ENCODE measurements at places on chromosomes 6 and 20.

- DNase-seq, result no peak
Measured at GRCh38 chr6:147222160-147222838, 18.1 kb downstream of the STXBP5 start.

DNA sequence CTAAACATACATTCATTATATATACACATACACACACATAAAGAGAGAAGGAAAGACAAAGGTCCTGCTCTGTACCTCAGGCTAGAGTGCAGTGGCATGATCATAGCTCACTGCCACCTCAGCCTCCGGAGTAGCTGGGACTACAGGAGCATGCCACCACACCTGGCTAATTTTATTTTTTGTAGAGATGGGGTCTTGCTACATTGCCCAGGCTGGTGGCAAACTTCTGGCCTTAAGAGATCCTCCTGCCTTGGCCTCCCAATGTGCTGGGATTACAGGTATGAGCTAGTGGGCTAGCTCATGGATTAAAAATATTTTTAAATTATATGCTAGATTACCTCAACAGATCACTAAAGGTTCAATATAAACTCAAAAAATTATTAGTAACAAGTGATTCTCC, 30.3 kb downstream of the NUDT3 start:
- DNase-seq, result no peak

- no peak for DNase-seq
Measured at GRCh38 chr20:53223626-53224172, 251.5 kb downstream of the TSHZ2 start.

DNA sequence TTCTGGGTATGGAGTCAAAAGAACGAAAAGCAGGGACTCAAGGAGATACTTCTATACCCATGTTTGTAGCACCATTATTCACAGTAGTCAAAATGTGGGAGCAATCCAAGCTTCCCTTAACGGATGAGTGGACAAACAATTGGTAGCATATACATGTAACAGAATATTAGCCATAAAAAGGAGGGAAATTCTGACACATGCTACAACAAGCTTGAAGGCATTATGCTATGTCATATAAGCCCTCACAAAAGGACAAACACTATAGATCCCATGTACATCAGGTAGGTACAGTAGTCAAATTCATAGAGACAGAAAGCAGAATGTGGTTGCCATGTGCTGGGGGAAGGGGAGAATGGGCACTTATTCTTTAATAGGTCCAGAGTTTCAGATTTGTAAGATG, 37.6 kb downstream of the CDK19 start:
- no peak for DNase-seq

DNA sequence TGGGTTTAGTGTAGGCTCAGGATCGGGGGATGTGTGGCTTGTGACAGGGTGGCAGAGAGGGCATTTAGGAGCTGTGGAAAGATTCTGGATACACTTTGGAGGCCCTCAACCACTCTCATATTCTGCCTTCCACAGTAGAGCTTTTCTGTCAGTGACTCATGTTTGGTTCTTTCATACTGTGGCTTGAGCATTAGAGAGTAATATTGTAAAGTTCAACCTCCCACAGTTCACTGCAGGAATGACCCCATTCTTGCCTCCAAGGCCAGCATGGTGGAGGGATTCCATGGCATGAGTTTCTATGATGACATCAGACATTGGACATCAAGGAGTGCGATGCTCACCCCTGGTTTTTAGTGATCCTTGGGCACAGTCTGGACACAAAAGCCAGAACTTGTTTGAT, 50.9 kb downstream of the DTD1 start:
- DNase-seq, result no peak

GRCh38 chr20:64062276-64062595, 762 bp upstream of the TCEA2 start:
- no peak for DNase-seq

GRCh38 chr6:163354761-163355425, 59.6 kb upstream of the QKI start:
- DNase-seq, result no peak

DNA sequence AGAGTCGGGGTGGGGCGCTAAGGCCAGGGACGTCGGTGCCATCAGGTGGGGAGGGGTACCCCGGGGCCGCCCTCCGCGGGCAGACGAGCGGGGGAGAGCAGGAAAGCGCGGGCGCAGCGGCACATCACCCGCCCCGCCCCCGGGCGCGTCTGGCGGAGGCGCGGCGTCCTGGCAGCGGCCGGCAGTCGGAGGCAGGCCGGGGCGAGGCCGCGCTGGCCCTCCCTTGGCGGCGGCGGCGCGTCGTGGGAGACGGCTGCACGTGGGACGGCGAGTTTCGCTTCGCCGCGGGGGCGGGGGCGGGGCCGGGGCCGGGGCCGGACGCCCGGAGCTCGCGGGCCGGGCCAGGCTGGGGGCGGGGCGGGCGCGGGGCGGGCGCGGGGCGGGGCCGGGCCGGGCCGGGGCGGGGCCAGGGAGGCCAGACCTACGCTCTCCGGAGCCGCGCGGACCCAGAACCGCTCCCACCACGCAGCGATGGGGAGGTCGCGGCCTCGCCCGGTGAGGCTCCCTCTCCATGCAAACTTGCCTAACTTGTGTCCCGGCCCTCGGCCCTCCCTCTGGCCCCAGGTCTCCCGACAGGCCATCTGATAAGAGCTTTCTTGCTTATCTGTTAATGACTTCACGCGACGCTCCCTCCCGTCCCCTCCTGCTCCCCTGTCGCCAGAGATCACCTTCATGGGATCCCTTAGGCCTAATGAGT, 12.5 kb downstream of the ITPR3 start:
- DNase-seq, result peak; percentile 69

- no peak for DNase-seq
Measured at GRCh38 chr6:19943042-19943441, 105.9 kb downstream of the ID4 start.

GRCh38 chr6:1796706-1797529, 187.2 kb downstream of the FOXC1 start:
- no peak for DNase-seq

DNA sequence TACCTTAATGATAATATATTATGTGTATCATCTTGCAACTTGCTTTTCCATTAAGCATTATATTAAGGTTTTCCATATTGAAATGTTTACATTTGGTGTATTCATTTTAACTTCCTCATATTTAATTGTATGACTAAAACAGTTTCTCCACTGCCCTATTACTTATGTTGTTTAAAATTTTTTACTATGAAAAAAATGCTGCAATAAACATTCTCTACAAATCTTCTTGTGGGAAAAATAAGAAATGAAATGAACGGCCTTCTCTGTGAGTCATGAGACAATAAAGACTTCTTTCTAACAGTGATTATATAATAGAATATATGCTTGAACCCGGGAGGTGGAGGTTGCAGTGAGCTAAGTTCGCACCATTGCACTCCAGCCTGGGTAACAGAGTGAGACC, 25.5 kb downstream of the FASTKD5 start:
- no peak for DNase-seq

DNA sequence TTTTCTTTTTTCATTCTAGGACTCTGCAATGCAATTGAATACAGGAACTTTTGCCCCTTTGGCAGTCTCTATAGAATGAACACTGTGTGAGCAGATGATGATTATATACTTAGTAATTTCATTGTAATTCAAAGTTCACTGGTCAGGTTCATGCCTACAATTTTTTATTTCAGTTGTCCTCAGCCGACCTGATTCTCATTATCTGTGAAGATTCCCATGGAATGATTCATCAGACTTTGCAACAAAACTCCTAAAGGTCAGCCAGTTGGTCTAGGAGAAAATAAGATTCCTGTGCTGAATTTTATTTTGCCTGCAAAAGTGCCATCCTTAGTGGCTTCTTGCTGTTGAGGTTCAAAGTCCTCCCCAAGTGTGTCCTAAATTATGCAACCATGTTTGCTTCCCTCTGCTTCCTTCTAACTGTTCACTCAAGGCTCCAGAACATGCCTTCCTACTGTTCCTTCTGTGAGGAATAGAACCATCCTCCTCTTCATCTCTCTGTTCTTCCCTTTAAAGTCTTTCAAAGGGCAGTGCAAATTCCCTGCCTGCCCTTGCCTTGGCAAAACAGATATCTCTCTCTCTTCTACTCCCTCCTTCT, 194.2 kb upstream of the CNR1 start:
- DNase-seq, result no peak

- DNase-seq, result no peak
Measured at GRCh38 chr6:20571261-20571660, 37.0 kb downstream of the CDKAL1 start.

DNA sequence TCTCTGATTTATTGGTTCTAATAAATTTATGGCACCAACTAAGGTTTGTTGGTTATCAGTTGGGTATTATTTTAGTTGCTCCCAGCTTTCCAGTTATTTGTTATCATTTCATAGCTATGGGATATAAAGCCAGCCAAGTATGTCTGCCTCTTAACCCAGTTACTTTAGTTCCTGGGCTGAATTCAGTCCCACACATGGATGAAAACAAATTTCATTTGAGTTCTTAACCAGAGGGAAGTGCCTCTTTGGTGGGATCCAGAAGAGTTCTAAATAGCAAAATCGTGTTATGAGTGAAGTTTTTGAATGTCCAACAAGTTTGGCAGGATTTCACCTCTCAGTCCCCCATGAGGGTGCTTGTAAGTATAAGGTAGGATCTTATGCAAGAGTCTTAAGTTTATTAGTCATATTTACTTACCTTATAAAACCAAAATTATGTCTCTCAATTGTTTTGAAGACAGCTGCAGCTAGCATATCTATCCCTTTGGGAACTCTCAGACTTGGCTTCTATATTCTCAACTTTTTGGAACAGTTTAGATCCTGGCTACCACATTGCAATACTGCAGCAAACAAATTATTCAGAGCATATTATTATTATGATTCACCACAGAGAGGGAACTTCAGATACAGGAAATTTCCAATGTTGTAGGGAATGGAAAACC, 683.6 kb downstream of the BCKDHB start:
- no peak for DNase-seq

DNA sequence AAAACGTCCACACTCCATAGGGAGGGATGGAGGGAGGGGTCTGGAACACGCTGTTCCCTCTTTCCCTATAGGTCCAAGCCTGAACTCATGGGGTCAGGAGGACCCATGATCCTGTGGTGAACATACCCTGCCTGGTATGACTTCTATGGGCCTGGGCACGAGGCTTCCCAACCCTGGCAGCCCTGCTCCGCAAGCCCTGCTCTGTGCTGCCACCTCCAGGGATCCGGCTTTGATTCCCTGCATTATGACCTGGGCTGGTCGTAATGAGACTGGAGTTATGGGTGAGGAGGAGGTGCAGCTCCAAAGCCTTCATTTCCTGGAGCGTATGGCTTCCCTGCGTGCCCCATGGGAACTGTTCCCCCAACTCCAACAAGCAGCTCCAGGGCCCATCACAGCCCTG, 54.9 kb downstream of the CDH22 start:
- DNase-seq, result peak; percentile 66

GRCh38 chr6:82216549-82216948, 31.0 kb downstream of the IBTK start:
- DNase-seq, result no peak

- DNase-seq, result peak; percentile 84
Measured at GRCh38 chr6:41318654-41319565, 16.5 kb upstream of the NCR2 start.

DNA sequence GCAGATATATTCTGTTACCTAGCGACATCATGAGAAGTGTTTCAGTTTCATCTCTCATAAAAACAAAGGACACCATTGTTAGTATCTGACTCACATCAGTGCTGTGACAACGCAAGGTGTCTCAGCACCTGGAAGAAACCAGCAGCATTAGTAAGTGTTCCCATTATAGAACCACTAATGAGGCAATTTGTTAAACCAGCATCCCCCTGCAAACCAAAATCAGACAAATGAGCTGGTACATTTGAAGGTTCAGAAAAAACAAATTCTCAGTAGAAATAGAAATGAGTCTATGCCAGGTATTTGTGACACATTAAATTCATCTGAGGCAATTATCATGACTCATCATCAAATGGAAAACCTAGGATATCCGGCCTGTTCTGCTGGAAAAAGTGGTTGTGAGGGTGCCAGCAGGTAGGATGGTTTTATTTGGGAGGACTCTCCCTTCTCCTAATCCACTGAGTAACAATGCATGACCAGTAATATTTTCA, 151.7 kb downstream of the TMEM200A start:
- no peak for DNase-seq

- DNase-seq, result no peak
Measured at GRCh38 chr6:31422587-31422986, 19.2 kb downstream of the MICA start.

DNA sequence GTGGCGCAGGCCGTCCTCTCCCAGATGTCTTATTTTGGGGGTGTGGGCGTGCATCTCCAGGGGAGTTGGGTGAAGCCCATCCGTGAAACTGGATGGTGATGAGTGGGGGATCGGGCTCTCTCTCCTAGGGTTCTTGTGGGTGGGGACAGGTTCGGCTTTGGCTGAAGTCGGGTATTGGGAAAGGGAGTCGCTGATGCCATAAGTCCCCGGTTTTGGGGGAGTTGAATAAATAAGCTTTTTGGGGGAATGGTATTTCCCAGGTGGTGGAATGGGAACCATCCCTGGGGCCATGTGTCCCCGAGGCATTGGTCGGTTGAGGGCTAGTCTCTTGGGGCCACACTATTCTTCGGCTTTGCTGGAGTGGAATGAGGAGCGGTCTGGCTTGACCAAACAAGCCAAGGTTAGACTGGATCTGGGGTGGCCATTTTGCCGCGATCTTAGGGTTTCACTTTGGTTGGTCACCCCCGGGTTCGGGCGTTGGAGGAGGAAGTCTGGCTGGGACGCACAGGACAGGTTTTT, 481 bp downstream of the ZNF133 start:
- peak; percentile 18 for DNase-seq
